GM19239 (cell line): ENCODE measurements at places on chromosomes 12 and 14.

DNA sequence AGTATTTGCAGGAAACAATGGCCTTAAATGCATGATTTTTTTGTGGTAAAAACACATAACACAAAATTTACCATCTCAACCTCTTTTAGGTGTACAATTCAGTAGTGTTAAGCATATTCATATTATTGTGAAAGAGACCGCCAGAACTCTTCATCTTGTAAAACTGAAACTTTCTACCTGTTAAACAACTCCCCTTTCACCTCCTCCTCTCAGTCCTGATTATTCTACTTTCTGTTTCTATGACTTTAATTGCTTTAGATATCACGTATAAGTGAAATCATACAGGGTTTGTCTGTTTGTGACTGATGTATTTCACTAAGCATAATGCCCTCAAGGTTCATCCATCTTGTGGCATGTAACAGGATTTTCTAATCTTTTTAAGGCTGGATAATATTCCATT lies 353.4 kb downstream of the ADAMTS20 start:
- no peak for DNase-seq

DNA sequence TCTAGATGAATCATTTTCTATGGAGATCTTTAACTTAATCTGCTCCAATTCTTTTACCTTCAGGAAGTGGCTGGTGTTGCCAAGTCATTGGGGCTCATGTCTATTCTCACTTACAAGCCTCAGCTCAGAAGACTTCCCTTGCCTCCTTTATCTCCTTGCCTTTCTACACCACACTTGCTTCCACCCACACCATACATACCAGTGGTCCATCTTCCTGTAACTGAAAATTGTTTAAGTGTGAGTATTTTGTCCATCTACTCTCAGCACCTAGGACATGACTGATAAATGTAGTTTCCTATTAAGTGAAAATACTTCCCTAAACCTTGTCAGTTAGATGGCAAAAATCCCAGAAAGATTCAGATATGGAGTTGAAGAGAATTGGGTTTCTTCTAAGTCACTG lies 199.7 kb upstream of the CPNE8 start:
- no peak for DNase-seq

DNA sequence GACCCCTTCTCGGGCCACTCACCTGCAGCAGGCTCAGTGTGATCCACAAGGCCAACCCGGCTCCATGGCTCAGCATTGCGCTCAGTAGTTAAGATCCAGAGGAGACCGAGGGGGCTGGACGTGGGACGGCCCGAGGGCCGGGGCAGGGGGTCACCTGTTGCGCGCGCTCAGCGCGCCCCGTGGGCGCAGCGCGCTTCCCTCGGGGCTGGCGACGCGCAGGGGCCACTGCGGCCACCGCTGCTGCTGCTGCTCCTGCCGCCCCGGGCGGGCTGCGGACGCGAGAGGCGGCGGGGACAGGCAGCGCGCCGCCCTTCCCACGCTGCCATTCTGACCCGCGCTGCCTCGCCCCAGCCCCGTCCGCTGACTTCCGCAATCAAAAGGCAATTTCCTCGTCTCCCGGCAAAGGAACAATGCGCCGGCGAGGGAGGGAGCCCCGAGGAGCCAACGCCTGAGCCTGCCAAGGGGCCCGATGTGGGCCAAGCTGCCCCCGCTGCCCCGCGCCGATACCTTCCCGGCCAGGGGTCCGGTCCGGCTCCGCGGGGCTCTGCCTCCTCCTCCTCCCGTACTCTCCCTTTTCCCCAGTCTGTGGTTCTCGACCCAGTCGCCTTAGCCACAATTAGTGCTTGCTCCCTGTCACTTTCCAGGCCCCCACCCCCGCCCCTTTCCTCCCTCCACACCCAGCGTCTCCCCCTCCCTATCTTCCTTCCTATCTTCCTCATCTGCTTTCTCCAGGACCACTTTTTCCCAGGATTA lies 27.3 kb downstream of the PTPRB start:
- no peak for DNase-seq

DNA sequence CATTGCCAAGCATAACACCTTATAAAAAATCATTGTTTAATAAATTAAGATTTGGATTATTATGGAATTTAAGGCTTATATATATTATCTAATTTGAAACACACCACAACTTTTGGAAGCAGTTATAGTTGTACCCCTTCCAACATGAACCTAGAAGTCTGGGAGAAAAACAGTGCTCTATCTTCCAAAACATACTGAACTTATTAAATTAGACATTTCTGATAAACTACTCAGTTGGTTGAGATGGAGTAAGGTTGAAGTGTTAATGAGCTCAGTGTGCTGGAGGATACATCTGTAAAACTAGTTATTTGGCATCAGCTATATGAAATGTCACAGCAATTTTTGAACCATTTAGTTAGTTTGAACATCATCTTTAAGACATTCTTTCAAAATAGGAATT lies 227.4 kb downstream of the ALX1 start:
- DNase-seq = no peak

- DNase-seq = no peak
Measured at GRCh38 chr14:28294834-28295440, 471.6 kb upstream of the FOXG1 start.

DNA sequence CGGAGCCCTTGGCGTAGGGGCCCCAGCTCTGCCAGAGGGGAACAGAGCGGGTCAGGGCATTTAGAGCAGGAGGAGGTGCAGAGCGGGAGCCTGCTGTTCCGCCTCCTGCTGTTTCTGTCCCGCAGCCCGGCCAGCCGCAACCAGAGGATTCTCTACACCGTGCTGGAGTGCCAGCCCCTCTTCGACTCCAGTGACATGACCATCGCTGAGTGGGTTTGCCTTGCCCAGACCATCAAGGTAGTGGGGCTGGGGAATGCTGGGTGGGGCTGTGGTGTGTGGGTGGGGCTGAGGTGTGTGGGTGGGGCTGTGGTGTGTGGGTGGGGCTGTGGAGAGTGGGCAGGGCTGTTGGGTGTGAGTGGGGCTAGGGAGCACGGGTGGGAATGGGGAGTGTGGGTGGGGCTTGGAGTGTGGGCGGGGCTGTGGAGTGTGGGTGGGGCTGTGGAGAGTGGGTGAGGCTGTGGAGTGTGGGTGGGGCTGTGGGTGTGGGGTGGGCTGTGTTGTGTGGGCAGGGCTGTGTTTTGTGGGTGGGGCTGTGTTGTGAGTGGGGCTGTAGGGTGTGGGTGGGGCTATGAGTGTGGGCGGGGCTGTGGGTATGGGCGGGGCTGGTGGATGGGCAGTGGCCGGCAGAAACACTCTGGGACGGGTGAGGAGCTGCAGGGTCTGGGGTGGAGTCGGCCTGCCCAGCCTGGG lies 8.0 kb downstream of the ASPG start:
- no peak for DNase-seq

DNA sequence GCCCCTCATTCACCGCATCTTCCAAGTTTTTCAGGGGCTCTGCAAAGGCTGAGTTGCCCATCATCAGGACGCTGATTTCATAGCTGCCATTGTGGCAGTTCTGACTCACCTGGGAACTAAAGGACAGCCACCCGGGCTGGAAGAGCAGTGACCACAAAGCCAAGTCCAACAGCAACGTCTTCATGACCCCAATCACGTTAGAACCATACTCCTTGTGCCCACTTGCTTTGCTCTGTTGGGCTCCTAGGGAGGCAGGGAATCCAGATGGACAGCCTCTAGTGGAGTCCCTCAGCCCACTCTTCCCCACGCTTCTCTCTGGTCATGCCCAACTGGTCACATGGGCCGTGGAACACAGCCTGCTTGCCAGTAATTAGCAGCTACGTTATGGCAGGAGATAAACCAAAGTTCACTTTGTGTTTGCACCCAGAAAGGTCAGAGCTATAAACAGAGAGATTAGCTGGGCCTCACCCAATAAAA lies at the start of gene GUCY2C:
Gene GUCY2C, minus strand, starts transcription at position 335 of the 477 bp plus-strand sequence. Its CDS starts 151 bp downstream, at position 184.
- DNase-seq = no peak

GRCh38 chr12:12582193-12582881 lies 19.7 kb upstream of the DUSP16 start:
- DNase-seq = no peak

- no peak for DNase-seq
Measured at GRCh38 chr12:47800582-47800981, 19.1 kb downstream of the HDAC7 start.

- no peak for DNase-seq
Measured at GRCh38 chr12:24574538-24574937, 374.4 kb downstream of the BCAT1 start.

GRCh38 chr12:108640802-108641445 lies 7.2 kb upstream of the SELPLG start:
- DNase-seq = no peak

- DNase-seq = no peak
Measured at GRCh38 chr12:124869059-124869665, 5.5 kb upstream of the SCARB1 start.

GRCh38 chr12:106080041-106080790 lies 58.5 kb downstream of the NUAK1 start:
- DNase-seq = no peak

DNA sequence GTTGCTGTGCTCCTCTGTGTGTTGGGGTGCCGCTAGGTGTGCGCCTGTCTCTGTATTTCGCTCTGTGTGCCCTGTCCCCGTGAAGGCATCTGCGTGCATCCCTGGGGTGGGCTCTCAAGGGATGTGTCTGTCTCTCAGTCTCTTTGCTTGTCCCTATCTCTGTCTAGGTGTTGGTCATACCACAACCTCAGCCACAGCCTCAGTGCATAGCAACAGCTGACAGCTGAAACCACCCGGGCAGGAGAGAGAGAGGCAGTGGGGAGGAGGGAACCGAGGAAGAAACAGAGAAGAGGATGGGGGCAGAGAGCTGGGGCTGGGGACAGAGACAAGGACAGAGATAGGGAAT lies 953 bp upstream of the NXPH4 start:
- DNase-seq = peak; percentile 81

DNA sequence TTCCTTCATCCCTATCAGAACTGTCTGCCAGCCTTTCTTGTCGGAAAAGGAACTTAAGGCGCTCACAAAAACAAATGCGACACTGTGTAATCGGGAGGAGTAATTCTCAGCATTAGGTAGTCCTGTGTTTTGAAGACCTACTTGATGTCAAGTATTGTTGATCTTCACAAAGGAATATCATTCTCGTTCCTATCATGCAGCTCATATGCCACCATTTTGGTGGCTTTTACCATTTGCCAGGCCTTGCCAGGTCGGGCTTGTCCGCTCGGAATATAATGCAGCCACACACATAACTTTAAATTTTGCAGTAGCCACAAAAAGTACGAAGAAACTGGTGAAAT lies 903 bp upstream of the PPP4R3A start:
- no peak for DNase-seq

GRCh38 chr12:53231921-53232645 lies at the start of gene RARG:
Gene RARG, minus strand, starts transcription at chr12:53232209. Its CDS starts 4,664 bp downstream, at chr12:53227545.
- no peak for DNase-seq

GRCh38 chr12:6696690-6697583 lies 3.7 kb downstream of the PIANP start:
- DNase-seq = no peak

- no peak for DNase-seq
Measured at GRCh38 chr14:25756876-25757275, 706.9 kb upstream of the STXBP6 start.

GRCh38 chr14:20684662-20685456 lies 499 bp downstream of the RNASE4 start:
- no peak for DNase-seq

- DNase-seq = no peak
Measured at GRCh38 chr12:62525271-62525670, 58.6 kb downstream of the MON2 start.

- DNase-seq = no peak
Measured at GRCh38 chr12:101803978-101804377, 26.8 kb downstream of the GNPTAB start.

DNA sequence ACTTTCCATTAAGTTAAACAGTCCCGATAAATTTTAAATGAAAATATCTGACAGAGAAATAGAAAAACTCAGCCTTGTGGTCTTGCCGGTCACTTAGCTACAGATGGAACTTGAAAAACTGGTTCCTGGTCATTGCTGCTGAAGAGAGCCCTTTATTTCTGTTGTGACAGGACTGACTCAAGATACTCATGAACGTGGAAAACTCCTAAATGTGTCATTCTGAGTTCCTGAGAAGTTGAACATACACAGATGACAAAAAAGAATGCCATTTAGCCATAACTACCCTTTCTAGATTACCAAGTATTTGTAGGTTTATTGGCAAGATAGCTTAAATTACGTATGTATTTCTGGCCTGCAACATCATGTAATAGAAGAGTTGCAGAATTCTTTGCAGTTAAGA lies 134.2 kb downstream of the HMGA2 start:
- no peak for DNase-seq

GRCh38 chr12:26539131-26539530 lies 293.9 kb downstream of the ITPR2 start:
- DNase-seq = no peak

DNA sequence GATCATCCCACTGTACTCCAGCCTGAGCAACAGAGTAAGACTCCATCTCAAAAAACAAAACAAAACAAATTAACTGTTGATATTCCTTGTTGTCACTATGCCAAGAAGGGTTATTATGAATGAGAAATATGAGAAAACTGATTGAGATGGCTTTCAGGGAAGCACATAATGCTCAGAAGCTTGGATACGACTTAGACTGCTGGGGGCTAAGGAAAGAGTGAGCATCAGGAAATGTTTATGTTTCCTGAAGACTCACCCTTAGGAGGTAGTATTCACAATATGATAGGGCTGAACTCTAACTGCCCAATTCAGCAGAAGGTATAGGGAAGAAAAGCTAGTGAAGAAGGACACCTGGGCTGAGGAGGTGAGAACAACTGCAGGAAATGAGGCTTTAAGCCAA lies 6.3 kb downstream of the STYK1 start:
- DNase-seq = no peak

GRCh38 chr12:65494537-65494936 lies 216.1 kb downstream of the MSRB3 start:
- DNase-seq = no peak

- no peak for DNase-seq
Measured at GRCh38 chr14:101962503-101962874, 1.9 kb upstream of the DYNC1H1 start.
